Stimulated activated CD4-positive, alpha-beta T cell treated with anti-CD3 and anti-CD28 coated beads, Interleukin-2, amount 100 ng/mL, for 48 hours (primary cell): ENCODE measurements at places on chromosomes 2 and 18.
A peak's percentile ranks its signal among the peaks of the same experiment; 100 is the strongest.

GRCh38 chr2:128427413-128427755 is 108.7 kb upstream of the HS6ST1 start:
- no peak for DNase-seq

DNA sequence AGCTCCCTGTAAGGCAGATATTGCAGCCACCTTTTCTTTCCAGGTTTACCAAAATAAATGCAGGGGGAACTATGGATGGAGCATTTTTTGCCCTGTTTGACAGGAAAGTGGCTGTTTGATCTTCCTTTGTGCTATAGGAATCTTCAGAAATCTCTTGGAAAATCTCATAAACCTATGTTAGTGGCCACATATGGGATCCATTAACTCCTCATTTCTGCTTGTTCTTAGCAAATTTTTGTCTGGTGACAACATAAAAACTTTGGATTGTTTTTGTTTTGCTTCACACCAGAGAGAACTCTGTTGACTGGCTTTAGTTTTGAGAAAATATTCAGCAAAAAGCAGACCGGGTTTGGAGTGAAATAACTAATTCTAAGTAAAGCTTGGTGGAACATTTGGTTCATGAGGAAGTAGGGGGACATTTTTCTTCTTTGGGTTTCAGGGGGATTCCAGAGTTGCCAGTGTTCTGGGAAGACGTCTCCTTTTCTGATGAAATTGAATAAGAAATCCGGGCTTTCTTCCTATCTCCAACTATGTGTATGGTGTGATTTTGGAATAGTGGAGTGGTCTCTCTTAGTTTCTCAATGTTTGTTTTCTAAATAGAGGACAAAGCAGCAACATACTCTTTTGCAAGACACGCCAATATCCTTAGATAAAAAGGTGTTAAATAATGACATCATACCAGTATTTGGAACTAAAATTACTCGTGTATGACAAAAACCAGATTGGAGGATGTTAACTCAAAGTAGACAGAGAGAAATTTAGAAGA is 174.4 kb downstream of the ICOS start:
- DNase-seq = no peak

- DNase-seq = no peak
These were observed 21.9 kb downstream of the ITM2C start for GRCh38 chr2:230886671-230887071.

DNA sequence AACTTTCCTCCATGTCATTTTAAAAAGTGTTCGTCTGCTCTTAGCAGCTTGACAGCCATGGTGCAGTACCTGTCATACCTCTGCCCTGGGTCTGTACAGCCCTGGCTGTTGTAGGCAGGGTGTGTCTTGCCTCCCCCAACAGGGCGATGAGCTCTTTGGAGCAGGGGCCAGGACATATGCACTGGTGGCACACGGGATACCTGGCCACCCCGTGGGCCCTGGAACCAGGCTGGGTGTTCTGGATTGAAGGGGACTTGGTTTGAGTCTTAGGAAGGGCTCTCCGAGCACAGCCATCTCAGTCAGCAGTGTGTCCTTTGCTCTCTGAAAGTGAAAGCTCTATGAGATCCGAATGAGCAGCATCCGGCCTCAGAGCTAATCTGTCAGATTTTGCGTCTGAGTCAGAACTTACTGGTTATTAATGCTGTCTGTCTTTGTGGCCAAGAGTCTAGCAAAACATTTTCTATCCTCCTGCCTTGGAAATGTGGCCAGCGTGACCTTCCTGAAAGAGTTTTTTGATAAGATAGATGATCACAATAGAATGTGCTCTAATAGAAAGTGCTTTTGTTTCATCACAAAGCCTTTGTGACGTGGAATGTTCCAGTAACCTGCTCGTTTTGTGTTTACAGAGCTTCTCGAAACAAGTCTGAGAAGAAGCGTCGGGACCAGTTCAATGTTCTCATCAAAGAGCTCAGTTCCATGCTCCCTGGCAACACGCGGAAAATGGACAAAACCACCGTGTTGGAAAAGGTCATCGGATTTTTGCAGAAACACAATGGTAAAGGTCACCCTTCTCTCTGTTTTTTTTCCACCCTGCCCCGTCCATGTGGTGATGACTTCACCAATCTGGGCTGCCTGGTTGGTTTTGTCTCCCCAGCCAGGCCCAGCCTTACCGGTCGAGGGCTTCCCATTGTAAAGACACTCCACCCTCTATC is 77.3 kb upstream of the RPL31 start:
- no peak for DNase-seq

DNA sequence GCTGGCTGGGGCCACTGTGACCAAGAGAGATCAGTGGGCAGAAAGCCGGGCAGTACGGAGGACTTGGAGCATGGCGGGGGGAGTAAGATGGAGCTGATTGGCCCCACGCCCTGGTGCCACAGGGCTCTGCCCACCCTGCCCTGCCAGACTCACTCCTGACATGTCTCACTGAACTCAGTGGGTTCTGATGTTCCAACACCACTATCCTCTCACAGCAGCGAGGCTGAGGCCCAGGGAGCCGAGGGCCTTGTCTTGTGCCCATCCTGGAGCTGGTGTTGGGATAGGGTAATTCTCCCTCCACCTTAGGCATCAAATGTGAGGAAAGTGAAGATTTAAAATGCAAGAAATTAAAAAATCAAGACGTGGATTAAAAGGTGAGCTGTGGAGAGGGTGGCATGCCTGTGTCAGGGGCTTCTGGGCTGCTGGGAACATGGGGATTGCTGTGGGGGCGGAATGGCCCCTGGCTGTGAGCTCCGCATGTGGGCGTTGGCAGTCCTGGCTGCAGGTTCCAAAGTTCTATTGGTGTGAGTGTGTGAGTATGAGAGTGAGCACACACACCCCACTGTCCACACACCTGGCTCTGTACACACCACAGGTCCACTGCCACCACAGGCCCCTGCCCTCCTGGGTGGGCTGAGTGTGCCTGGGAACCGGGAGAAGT is 283.5 kb upstream of the HS6ST1 start:
- no peak for DNase-seq

DNA sequence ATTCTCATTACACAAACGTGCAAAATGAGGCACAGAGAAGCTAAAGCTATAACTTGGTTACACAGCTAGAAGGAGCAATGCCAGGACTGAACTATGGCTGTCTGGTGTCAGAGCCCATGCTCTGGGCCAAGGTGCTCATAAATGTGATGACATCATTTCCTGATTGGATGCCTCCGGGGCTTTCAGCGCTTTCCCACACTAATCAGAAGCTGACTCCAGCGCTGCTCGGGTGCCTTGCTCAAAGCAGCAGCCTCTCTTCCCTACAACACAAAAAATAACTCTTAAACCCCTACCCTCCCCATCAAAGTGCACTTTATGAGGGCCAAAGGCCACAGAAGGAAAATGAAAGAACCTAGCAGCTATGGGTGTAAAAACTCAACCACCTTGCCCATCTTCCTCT is 90.7 kb downstream of the STK39 start:
- DNase-seq = no peak

DNA sequence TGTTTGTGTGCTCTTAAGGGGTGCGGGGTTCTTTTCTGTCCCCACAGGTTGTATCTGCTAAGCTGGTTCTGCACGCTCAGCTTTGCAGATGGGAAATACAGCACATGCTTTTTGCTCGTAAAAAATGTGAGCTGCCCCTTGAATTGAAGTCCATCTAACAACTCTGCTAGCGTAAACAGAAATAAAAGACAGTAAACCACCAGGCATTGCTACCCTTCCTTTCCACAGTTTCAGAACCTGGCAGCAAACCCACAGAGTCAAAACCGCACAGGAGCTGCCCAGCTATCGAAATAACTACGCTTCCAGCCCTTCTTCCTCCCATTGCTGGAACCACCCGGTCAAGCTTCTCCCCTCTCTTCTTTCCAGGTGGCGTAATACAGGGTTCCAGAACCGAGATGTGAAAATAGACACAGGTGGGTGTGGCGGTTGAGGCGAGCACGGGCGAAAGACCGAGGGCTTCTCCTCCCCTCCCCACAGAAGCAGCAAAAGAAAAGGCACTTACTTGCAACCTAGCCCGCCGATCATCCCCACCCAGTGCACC is 479 bp downstream of the SCN9A start:
- no peak for DNase-seq

DNA sequence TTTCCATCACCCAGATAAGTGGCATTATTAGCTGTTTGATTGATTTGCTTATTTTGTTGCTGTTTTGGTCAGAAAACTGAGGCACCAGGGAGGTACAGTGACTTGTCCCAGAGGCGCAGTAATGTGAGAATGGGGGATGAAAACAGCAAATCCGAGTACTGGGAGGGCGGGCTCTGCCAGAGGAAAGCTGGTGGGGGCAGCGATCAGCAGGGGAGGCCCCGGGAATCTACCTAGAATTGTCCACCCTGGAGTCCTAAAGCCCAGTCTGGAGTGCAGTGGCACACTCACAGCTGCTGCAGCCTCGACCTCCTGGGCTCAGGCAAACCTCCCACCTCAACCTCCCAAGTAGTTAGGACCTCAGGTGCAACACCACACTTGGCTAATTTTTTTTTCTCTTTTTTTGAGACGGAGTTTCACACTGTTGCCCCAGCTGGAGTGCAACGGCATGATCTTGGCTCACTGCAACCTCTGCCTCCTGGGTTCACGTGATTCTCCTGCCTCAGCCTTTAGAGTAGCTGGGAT is 17.0 kb upstream of the PTMA start:
- no peak for DNase-seq

- DNase-seq = no peak
These were observed 2.9 kb upstream of the MBP start for GRCh38 chr18:77135339-77136075.

GRCh38 chr2:230984393-230985220 is 11.3 kb upstream of the SPATA3 start:
- DNase-seq = peak; percentile 54

DNA sequence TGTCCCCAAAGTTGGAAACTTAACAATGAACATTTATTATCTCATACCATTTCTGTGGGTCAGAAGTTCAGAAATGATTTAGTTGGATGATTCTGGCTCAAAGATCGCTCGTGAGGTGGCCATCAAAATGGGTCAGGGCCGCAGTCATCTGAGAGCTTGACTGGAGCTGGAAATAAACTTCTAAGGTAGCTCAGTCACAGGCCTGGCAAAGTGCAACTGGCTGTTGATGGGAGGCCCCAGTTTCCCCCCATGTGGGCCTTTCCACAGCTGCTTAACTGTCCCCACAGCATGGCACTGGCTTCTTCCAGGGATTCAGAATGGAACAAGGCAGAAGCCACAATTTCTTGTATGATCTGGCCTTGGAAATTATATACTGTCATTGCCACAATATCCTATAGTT is 200.1 kb upstream of the RAB12 start:
- no peak for DNase-seq

- DNase-seq = no peak
These were observed 96.7 kb downstream of the EIPR1 start for GRCh38 chr2:3280683-3281520.

DNA sequence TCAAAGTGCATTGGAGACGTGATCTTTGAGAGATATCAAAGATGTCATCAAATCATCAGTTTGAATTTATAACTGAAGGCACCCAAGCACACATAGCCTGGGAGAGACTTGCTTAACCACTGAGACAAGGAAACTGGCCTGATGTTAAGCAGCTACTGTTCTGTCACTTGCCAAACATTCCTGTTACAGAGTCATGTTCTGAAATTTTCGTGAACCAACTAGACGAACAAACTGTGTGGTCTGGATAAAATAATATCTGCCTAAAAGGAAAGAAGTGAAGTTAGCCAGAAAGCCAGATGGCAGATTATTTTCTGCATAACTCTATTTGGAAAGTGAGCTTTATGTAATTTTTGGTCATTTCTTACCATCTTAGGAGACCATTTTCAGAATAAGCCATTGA is 51.4 kb downstream of the SPATS2L start:
- DNase-seq = no peak

DNA sequence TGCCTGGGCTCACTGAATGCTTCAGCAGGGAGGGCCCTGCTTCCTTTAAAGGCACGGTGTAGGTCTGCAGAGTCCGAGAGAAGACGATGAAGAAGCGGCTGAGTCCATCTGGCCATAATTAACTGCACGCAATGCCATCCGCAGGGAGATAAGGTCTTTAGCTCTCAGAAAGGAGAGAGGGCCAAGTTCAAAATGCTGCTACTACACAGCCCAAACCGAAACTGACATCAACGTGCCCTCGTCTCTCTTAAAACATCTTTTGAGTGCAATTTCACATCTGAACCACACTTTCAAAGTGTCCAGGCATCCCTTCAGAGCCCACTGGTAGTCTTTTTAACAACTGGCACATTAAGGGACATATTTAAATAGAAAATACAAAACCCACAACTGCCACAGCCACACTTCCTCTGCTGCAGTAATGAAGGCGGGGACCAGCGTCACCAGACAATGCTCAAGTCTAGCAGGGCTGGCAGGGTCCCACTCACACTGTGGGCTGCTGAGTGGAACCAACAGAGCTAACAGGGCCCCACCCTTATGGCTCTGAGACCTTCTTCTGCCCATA is 35.8 kb downstream of the ST3GAL5 start:
- DNase-seq = peak; percentile 38

GRCh38 chr2:157326698-157327097 is 1.1 kb upstream of the ERMN start:
- DNase-seq = no peak

DNA sequence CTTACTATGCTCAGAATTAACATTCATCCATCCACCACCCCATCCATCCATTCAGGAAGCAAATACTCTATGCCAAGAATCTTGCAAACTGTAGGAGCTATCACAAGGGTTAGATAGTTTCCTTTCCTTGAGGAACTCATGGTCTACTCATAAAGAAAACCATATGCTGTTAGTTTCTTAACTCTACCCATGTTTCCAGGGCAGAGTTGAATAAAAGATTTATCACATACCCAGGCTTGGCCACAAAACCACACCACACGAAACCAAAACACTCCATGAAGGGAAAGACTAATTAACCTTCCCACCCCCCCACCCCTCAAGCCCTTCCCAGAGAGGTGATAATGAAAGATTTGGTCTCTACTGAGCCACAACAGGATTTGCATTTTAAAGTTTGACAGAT is 23.7 kb upstream of the MSGN1 start:
- no peak for DNase-seq

DNA sequence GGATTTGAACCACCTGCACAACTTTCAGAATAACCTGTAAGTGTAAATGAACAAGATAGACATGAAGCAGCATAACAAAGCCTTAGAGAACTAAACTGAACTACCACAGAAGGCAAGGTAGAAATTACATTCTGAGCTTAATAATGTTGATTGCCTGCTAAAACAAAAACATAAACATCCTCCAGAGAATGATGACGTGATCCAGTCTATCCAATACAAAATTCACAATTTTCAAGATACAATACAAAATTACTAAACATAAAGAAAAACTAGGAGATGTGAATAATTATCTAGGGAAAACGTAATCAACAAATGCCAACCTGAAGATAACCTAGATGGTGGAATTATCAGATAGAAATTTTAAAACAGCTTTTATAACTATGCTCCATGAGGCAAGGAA is 40.7 kb upstream of the EGR4 start:
- no peak for DNase-seq

DNA sequence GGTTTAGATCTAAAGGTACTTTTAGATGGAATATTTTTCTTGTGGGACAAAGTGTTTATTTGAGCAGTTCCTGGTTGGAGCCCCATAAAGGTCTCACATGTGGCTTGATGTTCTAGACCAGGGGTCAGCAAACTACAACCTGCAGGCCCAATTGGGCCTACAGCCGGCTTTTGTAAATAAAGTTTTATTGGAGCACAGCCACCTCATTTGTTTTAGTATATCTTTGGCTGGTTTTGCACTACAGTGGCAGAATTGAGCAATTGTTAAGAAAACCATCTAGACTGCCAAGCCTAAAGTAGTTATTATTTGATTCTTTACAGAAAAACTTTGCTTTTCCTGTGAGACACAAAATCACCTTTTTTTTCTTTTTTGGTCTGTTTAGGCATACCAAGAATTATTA is 41.6 kb downstream of the NDC80 start:
- no peak for DNase-seq
